ENCODE measurements at places on chromosomes 7 and 10. TPM values are rescaled to one million over a fixed set of nuclear protein-coding genes. Genes with fewer than 3 reads are reported as not detected.

- DNase-seq = no peak
Observed at GRCh38 chr10:101789686-101790085, 6.4 kb upstream of the NPM3 start.

DNA sequence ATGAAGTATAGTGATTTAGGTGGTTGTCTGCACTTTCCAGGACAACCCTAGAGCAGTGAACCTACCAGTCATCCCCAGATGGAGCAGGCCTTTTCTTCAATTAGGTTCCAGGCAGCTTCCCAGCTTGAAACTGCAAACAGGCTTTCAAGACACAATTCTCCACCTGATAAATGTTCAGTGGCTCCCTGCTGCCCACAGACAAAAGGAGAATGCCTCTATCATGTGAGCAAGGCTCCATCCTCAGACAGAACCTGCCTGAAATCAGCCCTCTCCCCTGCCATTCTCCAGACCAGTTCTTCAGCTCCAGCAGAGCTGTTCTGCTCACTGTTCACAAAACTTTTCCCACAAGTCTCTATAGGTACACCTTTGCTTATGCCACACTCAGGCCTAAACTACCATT is 22.1 kb downstream of the RELN start:
- DNase-seq = no peak

- DNase-seq = no peak
Observed at GRCh38 chr10:17963431-17963830, 11.7 kb downstream of the SLC39A12 start.

GRCh38 chr7:121336579-121336978 is 7.8 kb downstream of the WNT16 start:
- no peak for DNase-seq

DNA sequence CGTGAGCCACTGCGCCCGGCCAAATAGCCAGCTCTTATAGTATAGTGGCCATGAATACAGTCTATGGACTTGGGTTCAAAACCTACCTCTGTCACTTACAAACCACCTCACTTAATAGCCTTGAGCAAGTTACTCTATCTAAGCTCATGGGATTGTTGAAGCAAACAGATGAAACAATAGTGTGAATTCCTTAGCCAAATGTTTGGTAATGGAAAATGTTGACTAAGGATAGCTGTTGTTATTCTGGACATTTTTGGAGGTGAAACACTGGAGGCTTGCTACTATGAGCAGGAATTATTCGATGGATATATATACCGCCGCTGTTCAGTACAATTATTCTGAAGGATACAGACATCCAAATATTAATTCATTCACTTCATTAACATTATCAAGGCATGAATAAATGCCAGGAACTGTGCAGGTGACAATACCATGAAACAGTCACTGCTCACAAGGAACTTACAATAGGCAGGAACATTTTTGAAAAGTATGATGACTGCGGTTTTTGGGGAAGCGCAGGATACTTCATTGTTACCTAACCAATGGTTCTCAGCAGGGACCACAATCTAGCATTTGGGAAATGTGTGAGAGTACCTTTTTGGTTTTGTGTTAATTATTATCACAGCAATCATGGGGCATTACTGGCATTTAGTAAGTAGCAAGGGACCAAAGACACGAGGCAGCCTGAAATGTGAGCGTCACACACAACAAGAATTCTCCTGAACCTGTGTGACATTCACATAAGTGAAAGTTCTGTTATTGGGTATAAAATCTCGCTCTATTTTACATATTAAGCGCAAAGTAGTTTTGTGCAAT is 55.7 kb downstream of the CUBN start:
- no peak for DNase-seq

- no peak for DNase-seq
Observed at GRCh38 chr7:43761938-43762692, 3.6 kb downstream of the BLVRA start.

HTRA1 gene
- not detected for total RNA-seq

SPDYE11 gene
- not detected for total RNA-seq

CADPS2 gene
- not detected for total RNA-seq

NPY gene
- total RNA-seq = not detected
